Activated CD8-positive, alpha-beta T cell treated with anti-CD3 and anti-CD28 coated beads, Interleukin-2, amount 10 ng/mL, durations not matched to agents 7 days and 5 days (primary cell): ENCODE measurements at places on chromosomes 13 and 19. TPM values are rescaled to one million over a fixed set of nuclear protein-coding genes. Genes with fewer than 3 reads are reported as not detected.

Gene ZNF610
- total RNA-seq, result 1.5 TPM

Gene C1QTNF9
- total RNA-seq, result not detected

Gene POSTN
- not detected for total RNA-seq

Gene EID2B
- total RNA-seq, result 4.1 TPM

Gene CATSPERD
- total RNA-seq, result not detected

Gene TEAD2
- not detected for total RNA-seq

Gene CABP5
- total RNA-seq, result not detected

Gene CNMD
- total RNA-seq, result not detected

Gene GRAMD1A
- total RNA-seq, result 76.2 TPM

Gene SLC25A41
- total RNA-seq, result 0.16 TPM

Gene SCAMP4
- total RNA-seq, result 37.2 TPM

Gene KCNN4
- total RNA-seq, result 28.8 TPM

Gene SGCG
- total RNA-seq, result not detected

Gene KIR3DL2
- total RNA-seq, result 0.44 TPM

Gene CEACAM21
- total RNA-seq, result 49.4 TPM

Gene POU2F2
- 16.3 TPM for total RNA-seq

Gene ANKLE1
- 13.8 TPM for total RNA-seq

Gene SAFB
- 134 TPM for total RNA-seq

Gene ASPDH
- not detected for total RNA-seq

Gene ZNF234
- total RNA-seq, result 9.6 TPM

Gene ICAM5
- 0.57 TPM for total RNA-seq

Gene SOX1
- not detected for total RNA-seq

Gene TMEM190
- not detected for total RNA-seq

Gene PSG1
- not detected for total RNA-seq

Gene IL17D
- 0.13 TPM for total RNA-seq

Gene BRSK1
- 7.3 TPM for total RNA-seq

Gene ARL11
- 1.9 TPM for total RNA-seq

Gene ZNF426
- 15.8 TPM for total RNA-seq

Gene ATP7B
- total RNA-seq, result 0.29 TPM

Gene FBN3
- not detected for total RNA-seq

Gene IQCN
- 4.2 TPM for total RNA-seq

Gene ZNF699
- total RNA-seq, result 10.0 TPM

Gene PROZ
- not detected for total RNA-seq
